ENCODE measurements at places on chromosomes 4 and X. TPM values are rescaled to one million over a fixed set of nuclear protein-coding genes. Genes with fewer than 3 reads are reported as not detected.

DNA sequence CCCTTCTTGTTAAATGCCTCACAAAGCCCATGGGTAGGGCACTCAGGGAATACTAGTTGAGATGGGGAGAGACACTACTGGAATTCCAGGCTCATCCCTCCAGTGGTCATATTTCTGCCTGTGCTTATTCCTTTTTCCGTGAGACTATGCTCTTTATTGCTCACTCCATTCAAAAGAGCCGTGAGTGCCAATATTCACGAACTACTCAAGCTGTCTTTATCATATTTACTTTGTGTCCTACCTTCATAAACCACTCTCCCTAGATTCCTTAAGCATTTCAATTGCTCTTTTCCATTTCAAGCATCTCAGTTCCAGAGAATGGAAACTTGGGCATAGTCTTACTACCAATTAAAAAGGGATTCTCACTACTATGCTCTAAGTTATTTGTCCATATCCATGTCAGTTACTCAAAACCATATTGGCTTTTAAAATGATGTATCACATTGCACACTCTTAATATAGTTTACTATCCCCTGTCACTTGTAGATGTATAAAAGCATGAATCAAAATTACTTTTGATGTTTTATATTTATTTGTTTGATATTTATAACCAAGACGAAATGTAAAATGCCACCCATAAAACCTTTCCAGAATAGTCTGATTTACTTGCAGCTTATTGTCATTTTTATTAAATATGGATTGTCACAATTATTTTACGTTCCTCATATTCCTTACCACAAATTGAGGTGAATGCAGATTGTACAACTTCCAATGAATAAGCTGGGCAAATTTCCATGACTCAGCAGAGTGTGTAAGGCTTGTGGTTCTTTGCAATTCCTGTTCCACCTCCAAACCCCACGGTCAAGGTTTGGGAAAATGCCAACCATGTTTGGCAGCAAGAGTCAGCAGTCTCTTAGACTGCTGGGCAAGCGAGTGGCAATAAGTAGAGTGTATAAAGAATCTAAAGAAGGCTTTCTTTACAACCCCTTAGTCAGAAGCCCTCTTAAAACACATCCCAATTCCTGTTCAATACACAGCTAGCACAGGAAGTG lies 24.4 kb downstream of the ENOX2 start:
- H3K27me3 ChIP-seq = no peaks in the 10 kb centered on the region
- no peak for DNase-seq
- H3K36me3 ChIP-seq = no peaks in the 10 kb centered on the region
- H3K27ac ChIP-seq = no peak overlapping the region

USP26 gene
- not detected for total RNA-seq

- no peak overlapping the region for H3K4me3 ChIP-seq
- H3K4me1 ChIP-seq = no peaks in the 10 kb centered on the region
- no peak overlapping the region for H3K27ac ChIP-seq
- peaks cover 24% of the 10 kb centered on the region for H3K36me3 ChIP-seq
- no peaks in the 10 kb centered on the region for H3K27me3 ChIP-seq
Measured at GRCh38 chr4:94221916-94222315, 14.3 kb downstream of the SMARCAD1 start.

YY2 gene
- not detected for total RNA-seq

SEPTIN11 gene
- total RNA-seq = 48.0 TPM

Measured in ascending aorta (tissue), 2 donors.